Small intestine (tissue), 16 donors: ENCODE measurements at places on chromosomes 13 and 19.

- DNase-seq: peak; percentile 16
Measured at GRCh38 chr13:73369095-73369494, 310.3 kb downstream of the KLF5 start.

DNA sequence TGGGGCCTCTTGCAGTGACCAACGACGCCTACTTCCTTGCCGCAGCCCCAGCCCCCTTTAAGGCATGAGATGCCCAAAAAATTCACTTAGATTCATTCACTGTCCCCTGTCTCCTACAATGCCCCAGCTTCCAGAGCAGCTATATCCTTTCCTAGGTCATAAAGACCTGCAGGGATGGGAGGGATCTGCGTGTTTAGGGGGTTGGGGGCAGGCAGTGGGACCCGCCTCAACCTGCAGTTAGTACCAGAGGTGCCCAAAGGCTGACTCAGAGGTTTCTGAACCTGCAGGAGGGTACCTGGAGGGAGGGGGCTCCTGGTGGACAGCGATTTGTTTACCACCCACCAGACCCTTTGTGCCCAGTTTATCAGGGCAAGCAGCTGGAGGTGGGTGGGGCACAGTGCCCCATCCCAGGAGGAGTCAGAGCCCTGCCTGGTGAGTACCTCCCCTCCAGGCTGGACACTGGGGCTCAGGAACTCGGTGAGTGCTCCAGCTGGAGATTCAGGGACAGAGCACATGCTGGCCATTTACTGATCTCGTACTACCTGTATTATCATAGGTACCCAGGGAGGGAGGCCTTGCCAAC lies 10.1 kb downstream of the RPS28 start:
- DNase-seq: no peak

GRCh38 chr19:18665771-18666202 lies 17.7 kb upstream of the CRTC1 start:
- DNase-seq: no peak

DNA sequence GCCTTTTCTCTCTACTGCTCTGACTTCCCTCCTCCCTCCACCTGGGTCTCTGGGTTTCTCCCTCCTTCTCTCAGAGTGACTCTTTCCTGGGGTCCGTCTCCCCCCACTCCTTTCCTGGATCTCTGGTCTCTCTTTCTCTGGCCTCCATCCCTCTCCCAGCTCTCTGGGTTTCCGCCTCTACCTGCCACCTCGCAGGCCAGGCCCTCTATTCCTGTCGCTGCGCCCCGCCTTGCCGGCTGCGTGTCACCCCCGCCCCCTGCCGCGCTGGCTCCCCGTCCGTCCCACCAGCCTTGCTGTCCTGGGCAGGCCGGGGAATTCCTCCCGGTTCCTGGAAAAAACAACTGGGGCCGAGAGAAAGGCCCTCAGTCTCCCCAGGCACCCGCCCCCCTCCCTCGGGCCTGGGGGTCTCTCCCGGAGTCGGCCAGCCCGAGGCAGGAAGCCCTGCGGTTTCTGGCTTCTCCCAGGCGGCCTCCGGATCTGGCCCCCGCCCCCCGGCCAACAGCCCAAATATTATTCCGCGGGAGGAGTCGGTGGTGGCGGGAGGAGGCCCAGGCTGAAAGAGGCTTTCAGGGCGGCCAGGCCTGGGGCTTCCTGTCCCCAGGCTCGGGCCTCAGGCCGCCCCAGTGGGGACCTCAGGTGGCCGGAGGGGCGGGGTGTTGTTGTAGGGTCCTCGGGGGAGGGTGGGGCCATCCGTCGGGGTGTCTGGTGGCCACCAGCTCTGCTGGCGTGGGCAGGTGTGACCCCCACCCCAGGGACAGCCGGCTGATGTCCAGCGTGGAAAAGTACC lies 9.3 kb downstream of the IRF2BP1 start:
- DNase-seq: peak; percentile 78

DNA sequence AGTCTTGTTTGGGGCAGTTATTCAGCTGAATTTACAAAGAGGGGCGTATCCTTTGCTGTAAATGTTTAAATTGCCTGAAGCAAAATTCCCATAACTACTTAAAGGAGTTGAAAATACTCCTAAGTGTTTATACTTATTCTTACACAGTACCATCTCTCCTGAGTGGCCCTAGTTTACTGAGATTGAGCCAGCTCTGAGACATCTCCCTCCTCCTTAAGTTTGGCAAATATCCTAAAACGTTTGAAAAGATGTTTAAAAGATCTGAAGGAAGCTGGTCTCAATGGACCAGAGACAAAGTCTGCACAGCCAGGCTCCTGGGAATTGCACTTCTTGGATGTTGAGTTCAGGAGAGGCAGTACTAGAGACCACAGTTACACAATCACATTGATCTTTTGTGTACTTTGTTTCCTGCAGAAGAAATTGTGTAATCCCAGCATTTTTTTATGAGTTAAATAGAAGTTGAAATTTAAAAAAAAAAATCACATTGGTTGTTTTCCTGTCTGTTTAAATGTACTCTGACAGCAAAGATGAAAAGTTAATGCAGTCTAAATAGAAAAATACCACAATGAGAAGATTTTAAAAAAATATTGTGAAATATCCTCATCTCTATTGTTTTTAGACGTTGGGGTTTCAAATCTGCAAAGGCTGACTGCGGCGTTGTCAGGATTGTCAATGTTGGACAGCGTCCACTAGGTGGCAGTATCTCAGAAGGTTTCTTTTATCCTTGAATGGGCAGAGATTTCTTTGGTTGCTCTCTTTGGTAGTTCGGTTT lies 20.7 kb downstream of the TNFSF11 start:
- DNase-seq: peak; percentile 65

DNA sequence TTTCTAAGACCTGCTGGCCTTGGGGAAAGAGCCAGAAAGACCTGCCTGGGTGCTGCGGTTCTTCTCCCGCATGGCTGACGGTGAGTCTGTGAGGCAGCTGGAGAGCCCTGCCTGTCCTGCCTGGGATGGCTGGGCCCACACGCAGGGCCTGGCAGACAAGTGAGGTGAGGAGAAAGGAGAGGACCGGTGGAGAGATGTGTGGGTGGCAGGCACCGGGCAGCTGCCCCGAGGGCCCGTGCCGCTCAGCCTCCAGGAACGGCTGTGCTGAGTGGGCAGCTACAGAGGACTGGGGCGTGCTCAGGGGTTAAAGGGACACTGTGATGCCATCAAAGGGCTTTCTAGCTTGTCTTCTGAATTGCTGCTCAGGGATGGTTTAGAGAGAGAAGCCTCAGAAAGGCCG lies 53.8 kb downstream of the MLLT1 start:
- DNase-seq: no peak

GRCh38 chr19:42419309-42419708 lies 7.9 kb downstream of the LIPE start:
- DNase-seq: no peak

DNA sequence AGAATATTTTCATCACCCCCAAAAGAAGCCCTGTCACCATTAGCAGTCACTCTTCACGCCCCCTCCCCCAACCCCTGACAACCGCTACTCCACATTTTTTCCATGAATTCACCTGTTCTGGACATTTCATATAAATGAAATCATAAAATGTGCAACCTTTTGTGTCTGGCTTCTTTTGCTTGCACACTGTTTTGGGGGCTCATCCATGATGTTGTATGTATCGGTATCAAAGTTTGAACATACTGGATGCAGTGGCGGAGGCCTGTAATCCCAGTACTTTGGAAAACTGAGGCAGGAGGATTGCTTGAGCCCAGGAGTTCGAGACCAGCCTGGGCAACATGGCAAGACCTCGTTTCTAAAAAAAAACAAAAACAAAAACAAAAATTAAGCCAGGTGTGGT lies 7.2 kb downstream of the GADD45B start:
- no peak for DNase-seq

DNA sequence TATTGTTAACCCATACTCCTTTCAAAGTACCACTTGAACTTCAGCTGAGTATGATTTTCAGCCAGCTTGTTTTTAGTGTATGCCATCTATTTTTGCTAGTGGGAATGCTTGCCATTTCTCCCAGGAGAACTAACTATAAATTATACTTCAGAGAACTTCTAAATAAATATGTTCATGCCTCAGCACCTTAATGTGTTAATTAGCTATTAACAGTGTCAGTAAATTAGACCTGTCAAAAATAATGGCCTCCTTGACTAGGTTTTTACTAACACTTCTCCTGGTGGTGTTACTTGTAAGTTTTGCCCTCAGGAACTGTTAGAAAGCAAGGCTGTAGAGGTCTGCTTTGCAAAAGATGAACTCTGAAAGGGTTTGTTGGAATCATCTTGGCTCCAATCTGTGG lies 4.5 kb downstream of the CLDN10 start:
- DNase-seq: no peak

- no peak for DNase-seq
Measured at GRCh38 chr19:6564393-6564792, 26.6 kb downstream of the CD70 start.

- DNase-seq: no peak
Measured at GRCh38 chr13:45718992-45719391, 16.9 kb downstream of the CBY2 start.

DNA sequence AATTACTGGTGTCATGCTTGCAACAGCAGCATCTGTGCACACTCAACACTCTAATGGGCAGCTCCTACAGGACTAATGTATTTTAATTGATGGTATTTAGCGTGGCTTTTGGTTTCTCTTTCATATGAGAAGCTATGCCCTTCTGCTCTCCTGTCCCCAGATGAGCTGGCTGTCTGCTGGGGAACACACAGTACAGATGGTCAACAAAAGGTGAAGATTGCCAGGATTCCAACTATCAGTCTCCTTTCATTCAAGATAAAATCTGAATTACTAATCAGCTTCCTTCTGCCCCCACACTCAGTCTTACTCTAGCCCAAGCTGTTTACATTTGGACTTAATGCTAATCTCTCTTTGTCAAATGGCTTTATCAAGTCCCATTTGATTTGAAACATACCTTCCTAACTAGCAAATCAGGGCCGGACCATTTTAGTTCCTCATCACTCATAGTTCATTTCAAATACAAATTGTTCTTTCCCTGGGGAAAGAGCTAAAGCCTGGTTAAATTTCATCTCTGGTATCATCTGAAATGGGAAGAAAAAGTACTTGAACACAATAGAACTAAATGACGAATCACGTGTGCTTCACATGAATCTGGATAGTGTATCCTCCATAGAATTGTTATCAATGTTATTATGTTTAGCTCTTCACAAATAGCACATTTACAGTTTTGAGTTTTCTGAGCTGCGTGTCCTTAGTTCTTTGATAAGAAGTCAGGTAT lies 988.0 kb downstream of the PCDH17 start:
- no peak for DNase-seq

- no peak for DNase-seq
Measured at GRCh38 chr13:44135566-44135965, 238.1 kb upstream of the SERP2 start.

- no peak for DNase-seq
Measured at GRCh38 chr13:63864171-63864902, 2448.7 kb upstream of the PCDH20 start.

DNA sequence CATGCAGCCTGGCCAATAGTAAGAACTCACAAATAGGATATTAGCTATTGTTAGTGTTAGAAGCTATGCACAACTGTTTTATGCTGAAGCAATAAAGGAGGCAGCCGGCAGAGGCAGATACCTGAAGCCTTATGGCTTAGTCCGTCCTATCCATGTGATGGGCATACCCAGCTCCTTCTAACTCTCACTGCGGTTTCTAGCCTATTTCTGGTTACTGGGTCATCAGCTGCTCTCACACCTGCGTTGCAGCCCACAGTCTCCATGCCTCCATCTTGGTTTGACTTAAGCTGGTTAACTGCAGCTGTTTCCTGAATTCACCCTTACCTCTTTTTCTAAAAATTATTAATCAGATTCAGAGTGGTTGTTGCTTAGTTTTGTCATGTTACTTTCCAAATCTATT lies 40.5 kb upstream of the CNMD start:
- DNase-seq: no peak

DNA sequence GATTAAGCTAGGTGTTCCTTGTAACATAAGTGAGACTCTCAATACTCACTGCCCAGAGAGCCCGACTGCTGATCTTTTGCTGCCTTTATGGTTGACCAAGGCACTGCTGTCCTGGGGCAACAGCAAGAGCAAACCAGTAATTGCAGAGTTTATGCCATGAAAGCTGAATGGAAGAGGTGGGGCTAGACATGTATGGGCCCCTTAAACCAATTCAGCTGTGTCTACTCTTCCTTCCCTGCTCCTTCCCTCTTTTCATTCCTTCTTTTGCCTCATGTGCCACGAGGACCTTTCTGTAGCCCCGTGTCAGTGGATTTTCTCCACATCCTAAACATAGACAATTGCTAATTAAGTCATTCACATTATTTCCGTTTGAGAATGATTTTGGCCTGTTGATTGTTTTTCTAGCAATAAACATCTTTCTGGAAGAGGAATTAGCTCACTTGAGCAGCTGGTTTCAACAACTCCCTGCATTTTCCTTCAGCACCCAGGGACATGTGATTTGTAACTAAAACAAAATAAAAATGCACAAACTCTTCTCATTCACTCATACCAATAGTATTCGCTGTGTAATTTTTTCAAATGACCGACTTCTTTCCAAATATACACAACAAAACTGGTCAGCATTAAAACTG lies 40.5 kb downstream of the RAP2A start:
- DNase-seq: no peak

DNA sequence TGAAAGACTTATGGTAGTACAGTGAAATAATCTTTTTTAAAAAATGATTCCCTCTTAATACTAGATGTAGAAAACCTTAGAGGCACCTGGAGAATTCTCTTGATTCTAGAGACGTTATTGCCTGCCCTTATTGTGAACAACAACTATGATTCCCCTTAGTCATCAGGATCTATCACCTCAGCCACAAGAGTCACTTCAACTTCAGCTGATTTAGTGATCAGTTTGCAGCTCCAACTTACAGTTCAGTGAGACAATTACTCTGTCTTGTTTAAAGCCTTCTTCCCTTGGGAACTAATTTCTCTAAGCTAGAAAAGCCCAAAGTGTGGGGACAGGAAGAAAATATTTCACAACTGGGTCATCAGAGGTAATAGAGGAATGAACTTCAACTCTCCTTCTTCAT lies 254.3 kb upstream of the SLITRK1 start:
- no peak for DNase-seq

DNA sequence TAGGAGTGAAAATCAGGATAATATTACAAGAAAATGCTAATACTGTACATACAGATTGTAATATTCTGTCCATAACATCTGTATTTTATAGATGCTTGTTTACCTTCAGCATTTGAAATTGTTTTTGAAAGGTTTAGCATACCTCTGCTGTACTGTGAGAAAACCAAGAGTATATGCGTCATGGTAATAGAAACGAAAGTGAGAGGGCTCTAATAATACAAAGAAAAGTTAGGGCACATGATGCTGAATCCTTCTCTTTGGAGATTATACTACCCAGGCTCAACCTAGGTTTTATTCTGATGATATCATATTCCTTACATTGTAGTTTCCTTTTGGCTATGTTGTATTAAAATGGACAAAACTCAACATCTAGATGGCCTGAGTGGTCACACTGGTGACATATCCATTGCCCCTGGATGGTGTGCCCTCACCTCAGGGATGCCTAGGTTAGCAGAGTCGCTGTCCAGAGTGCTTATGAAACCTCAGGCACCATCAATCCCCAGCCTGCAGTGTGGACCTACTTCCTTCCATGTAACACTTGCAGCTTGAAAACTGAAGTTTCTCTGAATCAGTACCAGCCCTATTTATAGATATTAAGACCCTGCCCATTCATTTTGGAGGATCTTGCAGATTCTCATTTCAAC lies 253.7 kb downstream of the KCTD12 start:
- no peak for DNase-seq
